NCI-H460 (cell line): ENCODE measurements at places on chromosomes 7 and 10. TPM values are rescaled to one million over a fixed set of nuclear protein-coding genes. Genes with fewer than 3 reads are reported as not detected.

TMEM273 gene
- not detected in 2 replicates for total RNA-seq

FEZF1 gene
- total RNA-seq = 0.17 TPM in 1 of 2 replicates, not detected in the other

AMPH gene
- total RNA-seq = not detected in 2 replicates

HOXA9 gene
- total RNA-seq = 5.1 and 7.8 TPM in 2 replicates

CTBP2 gene
- 75.1 and 77.3 TPM in 2 replicates for total RNA-seq

CDK14 gene
- 0.94 and 1.2 TPM in 2 replicates for total RNA-seq

TMEM270 gene
- total RNA-seq = 0.55 TPM in 1 of 2 replicates, not detected in the other

GSTO2 gene
- 75.4 and 86.5 TPM in 2 replicates for total RNA-seq

C10orf53 gene
- not detected in 2 replicates for total RNA-seq

MCU gene
- 39.5 and 43.0 TPM in 2 replicates for total RNA-seq

INA gene
- not detected in 2 replicates for total RNA-seq

PILRA gene
- total RNA-seq = 0.40 and 0.57 TPM in 2 replicates

VPS37D gene
- total RNA-seq = 3.6 and 5.4 TPM in 2 replicates

CCDC146 gene
- 0.27 and 0.58 TPM in 2 replicates for total RNA-seq

GOLGA7B gene
- total RNA-seq = 0.02 TPM in 1 of 2 replicates, not detected in the other

EEPD1 gene
- 0.40 and 0.67 TPM in 2 replicates for total RNA-seq

CPXM2 gene
- 0.02 TPM in 1 of 2 replicates, not detected in the other for total RNA-seq

EGR2 gene
- 0.26 and 0.32 TPM in 2 replicates for total RNA-seq

WDR86 gene
- total RNA-seq = not detected in 2 replicates

ADAP1 gene
- 8.7 and 10.0 TPM in 2 replicates for total RNA-seq

KCND2 gene
- 0.03 TPM in 1 of 2 replicates, not detected in the other for total RNA-seq
